ENCODE measurements at places on chromosomes 13 and 19.

DNA sequence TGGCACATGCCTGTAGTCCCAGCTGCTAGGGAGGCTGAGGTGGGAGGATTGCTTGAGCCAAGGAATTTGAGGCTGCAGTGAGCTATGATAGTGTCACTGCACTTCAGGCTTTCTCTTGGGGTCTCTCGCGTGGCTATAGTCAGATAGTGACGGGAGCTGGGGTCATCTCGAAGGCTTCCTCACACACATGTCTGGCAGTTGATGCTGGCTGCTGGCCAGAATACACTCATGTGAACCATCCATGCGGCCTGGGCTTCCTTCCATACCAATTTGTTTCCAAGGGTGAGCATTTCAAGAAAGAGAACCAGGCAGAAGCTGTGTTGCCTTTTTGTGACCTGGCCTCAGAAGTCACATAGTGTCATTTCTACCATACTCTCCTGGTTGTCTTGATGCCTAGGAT is 26.4 kb downstream of the LEUTX start:
- DNase-seq: no peak

GRCh38 chr19:53866865-53867224 is 838 bp upstream of the MYADM start:
- no peak for DNase-seq

- DNase-seq: no peak
Observed at GRCh38 chr13:27472941-27473340, 22.6 kb upstream of the MTIF3 start.

- DNase-seq: peak; percentile 71
Observed at GRCh38 chr13:46551410-46552302, 1.3 kb upstream of the LRCH1 start.

DNA sequence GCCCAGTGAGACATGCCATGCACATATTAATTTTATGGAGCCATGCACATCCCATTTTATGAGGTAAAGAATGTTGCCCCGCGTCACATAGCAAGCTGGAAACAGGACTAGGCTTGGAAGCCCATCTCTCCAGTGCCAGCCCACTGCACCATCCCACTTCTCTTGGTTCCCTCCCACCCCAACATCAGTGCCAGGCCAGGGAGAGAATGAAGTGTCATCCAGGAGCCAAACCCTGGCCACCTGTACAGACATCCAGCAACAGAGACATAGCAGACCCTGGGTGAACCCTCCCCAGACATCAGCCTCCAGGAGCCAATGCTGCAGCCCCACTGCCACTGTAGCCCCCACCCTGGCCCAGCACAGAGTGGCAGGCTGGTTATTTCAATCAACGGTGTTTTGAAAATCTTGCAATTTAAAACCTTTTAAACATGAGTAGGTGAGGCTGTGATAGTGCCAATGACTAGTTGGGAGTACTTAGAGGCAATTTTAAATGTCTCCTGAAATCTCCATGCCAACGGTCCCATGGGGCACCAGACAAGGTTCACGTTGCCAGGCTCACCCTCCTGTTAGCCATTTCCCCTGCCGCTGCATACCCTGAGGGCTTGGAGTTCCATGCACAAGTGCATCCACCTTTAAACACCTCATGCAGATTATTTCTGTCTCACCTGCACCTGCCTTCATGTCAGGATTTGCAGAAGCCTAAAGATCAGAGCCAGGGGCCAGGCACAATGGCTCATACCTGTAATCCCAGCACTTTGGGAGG is 34.7 kb downstream of the VSTM2B start:
- DNase-seq: no peak

- no peak for DNase-seq
Observed at GRCh38 chr13:100130930-100131511, 42.1 kb downstream of the PCCA start.

GRCh38 chr19:31316201-31316951 is 32.9 kb downstream of the TSHZ3 start:
- DNase-seq: no peak

GRCh38 chr19:45817725-45818301 is 2.7 kb upstream of the RSPH6A start:
- no peak for DNase-seq

DNA sequence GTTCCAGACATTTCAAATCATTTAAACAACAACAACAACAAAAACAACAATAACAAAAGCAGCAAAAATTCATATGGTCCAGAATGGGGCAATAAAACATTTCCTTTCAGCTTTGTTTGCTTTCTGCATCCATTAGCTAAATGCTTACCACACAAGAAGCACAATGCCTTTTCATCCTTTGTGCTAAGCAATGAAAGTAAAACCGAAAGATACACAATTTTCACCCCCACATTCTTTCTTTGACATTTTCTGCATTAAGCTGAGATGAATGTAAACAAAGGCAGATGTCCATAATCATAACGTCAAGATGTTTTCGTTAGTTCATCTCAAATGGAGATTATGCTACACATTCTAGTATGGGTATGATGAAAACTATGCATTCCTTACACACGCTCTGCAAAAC is 568.5 kb downstream of the SLITRK6 start:
- DNase-seq: no peak

DNA sequence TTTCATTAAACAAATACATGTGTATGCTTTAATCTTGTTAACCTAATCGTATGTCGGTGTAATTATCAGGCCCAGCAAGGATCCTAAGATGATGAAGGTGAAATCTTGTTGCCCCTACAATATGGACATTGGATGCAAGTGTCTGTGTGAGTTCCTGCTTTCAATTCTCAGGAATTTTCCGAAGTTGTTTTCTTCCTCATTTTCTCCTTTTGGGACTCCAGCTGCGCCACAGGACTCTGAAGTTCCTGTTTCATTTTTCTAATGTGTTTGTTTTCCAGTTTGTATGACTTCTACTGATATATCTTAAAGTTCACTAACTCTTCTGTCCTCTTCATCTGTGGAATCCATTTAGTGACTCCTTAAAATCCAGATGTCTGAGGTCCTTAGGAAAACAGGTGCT is 11.9 kb upstream of the OR7D2 start:
- DNase-seq: no peak

DNA sequence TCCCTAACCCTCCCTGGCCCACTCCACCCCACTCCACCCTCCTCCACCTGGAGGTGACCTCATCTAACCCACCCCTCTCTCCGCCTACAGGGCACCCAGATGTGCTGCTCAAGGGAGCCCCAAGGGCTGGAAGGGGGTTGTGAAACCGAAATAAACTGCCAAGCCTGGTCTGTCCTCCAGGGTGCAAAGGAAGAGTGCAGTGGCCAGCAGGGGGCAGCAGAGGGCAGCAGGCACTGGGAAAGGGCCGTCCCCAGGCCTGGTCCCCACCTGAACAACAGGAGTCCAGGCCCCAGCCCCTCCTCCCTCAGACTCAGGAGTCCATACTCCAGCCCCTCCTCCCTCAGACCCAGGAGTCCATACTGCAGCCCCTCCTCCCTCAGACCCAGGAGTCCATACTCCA is 8.4 kb upstream of the BCAM start:
- peak; percentile 86 for DNase-seq

GRCh38 chr13:77784515-77784914 is 87.0 kb downstream of the SLAIN1 start:
- DNase-seq: no peak

GRCh38 chr13:113730258-113730691 is 28.8 kb upstream of the TMEM255B start:
- DNase-seq: no peak

DNA sequence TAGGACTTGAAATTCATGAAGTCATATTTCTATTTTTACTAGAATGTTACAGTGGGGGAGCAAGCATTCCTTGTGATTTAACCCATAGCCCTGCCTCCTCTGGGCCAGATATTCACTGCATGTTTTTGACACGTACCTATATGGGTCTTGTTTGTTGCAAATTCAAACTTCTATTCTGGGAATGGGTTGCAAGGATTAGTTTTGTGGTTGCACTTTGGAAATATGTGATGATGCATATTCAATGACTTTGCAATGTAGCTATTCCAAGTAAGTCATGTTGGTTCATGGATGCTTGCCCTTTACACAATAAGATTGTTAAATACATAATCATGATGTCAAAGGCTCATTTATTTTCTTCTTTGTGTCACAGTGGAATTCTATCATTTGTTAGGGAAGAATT is 440.8 kb downstream of the TDRD3 start:
- DNase-seq: no peak

DNA sequence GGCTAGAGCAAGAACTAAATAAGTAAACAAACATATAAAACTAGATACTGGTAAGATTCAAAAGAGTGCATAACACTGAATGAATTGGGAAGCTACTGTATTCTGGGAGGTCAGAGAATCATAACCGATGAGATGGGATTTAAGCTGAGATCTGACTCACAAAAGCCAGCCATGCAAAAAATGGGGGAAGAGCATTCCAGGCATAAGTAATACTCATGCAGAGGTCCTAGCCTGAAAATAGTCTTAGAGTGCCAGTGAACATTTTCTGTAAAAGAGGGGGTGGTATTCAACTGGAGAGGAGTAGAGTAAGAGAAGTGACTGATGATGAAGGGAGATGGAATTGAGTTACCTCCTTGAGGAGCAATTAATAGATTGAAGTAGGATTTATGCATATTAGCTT is 872.0 kb upstream of the GPC6 start:
- DNase-seq: no peak

GRCh38 chr13:113117911-113118260 is 4.7 kb upstream of the F10 start:
- no peak for DNase-seq

DNA sequence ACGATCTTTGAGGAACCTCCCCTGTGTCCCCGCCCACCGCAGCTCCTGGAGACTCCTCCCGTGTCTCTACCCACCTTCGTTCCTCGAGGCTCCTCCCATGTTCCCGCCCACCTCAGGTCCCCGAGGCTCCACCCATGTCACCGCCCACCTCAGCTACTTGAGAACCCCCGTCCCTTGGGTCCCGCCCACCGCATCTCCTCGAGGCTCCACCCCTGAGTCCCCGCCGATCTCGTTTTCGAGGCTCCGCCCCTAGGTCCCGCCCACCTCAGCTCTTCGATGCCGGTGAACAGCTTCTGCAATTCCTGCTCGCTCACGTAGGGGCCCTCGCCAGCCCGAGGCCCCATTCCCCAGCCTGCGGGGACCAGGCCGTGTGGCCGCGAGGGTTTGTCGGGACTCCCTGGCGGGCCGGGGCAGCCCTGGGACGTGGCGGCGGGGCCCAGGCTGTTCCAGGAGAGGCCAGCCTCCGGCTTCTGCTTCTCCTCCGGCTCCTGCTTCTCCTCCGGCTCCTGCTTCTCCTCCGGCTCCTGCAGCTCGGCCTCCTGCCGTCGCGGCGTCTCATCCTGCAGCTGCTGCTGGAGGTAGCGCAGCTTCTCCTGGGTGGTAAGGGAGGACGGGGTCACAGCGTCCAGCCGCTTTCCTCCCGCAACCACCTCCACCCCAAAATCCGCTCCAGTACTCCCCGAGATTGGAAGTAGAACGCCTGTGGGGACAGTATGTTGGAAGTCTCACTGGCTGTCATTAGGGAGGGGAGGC is 16.7 kb downstream of the TSKS start:
- DNase-seq: no peak

DNA sequence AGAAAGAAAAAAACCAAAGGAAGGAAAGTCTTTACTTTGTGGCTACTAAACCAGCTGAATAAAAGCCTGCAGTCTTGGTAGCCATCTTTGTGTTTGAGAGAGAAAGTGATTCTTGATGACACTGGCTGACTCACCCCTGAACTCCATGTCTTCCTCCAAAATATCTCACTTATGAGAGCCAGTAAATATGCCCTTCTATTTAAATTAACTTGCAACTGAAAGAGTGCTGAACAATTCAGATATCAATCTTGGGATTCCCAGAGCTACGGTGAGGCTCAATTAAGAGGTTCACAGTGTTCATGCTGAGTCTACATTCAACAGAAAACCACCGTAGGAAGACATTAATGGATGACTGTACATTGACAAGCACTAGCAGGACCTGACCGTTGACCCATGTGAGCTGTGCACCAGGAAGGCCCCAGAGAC is 57.9 kb downstream of the KCTD12 start:
- DNase-seq: no peak

- DNase-seq: no peak
Observed at GRCh38 chr19:18551631-18552030, 6.0 kb upstream of the KXD1 start.

- DNase-seq: no peak
Observed at GRCh38 chr13:22238269-22238668, 567.4 kb downstream of the FGF9 start.

DNA sequence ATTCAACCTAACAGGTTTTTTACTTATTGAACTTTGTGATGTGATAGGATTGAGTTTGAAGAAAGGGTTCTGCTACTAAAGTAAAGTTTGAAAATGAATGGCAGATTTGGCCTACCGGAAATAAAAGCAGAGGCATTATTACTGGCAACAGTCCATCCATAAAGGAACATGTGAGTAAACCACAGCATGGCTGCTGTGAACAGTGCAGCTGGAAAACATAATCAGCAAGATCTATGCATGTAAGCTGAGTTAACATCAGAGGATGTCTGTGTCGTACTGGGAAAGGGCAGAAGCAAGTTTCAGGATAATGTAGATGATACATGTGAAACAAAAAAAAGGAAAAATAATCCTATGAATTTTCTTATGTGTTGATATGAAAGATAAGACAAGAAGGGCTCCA is 87.6 kb downstream of the CYSLTR2 start:
- DNase-seq: no peak

DNA sequence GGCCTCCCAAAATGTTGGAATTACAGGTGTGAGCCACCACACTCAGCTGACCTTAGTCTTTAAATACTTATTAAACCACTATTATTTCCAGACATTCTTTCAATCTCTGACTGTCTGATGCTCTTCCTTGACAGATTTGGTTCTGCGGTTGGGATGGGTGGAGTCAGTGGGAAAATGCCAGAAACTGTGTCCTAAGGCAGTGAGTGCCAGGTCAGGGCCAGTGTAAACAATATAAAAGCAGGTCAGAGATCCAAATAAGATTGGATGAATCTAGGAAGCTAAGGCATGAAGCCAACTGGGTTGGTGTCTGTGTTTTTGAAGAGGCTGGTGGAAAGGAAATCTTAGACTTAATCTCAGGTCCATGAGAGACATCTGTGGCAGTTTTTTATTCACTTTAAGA is 74.7 kb downstream of the KLF5 start:
- DNase-seq: no peak

GRCh38 chr13:97935071-97935470 is 18.4 kb upstream of the IPO5 start:
- DNase-seq: no peak

DNA sequence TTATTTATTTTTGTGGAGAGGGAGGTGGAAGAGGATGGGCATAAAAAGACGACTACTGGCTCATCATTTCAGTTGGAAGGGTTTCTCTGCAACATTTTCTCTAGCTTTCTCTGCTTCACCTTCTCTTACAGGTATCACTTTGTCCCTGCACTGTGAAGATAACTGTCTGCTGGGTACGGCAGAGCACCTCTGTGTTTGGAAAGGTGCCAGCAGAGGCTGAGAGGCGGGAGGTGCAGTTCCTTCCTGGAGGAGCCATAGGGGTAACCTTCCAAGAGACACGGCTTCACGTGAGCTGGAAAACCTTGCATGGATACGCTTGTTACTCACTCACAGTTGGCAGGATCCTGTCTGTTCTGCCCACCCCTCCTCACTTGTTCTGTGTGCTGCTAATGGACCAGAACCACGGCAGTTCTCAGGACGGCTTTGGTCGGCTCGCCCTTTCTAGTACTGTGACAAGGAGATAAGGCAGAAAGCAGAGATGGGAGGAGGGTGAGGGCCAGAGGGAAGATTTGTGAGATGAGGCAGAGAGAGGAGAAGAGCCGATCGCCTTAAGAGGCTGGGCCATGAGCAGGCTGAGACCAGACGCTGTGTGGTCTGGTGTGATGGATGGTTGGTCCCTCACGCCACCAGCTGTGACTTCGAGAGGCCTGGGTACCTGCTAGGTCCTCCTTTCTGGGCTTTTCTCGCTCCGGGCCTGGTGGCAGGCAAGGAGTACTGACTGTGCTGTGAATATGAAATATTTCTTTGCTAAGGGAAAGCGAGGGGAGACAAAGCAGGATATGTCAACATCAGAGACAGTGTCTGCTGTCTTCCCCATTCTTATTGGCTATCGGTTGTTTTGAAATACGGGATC is 66.8 kb downstream of the MRPL57 start:
- no peak for DNase-seq
